ENCODE measurements at places on chromosomes 4 and X.

- peak; percentile 67 for DNase-seq
Observed at GRCh38 chrX:13489454-13489853, 79.9 kb upstream of the EGFL6 start.

- no peak for DNase-seq
Observed at GRCh38 chrX:131729295-131729694, 185.4 kb downstream of the OR13H1 start.

- DNase-seq: peak; percentile 58
Observed at GRCh38 chrX:118603981-118604380, 108.4 kb downstream of the DOCK11 start.

DNA sequence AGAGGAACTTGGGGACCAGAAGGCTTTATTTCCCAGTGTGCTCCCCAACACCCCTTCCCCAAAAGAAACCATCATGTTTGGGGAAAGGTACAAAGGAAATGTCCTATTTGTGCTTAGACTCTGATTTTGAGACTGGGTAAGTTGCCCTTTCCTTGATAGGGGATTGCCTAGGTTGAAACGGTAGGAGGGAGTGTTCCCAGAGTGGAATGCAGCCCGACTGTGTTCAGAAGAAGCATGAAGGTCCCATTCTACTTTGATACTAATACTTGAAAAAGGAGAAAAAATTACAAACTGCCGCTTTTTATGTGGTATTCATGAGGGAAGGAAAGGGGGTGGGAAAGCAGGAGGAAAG is 32.4 kb upstream of the TMEM131L start:
- no peak for DNase-seq

DNA sequence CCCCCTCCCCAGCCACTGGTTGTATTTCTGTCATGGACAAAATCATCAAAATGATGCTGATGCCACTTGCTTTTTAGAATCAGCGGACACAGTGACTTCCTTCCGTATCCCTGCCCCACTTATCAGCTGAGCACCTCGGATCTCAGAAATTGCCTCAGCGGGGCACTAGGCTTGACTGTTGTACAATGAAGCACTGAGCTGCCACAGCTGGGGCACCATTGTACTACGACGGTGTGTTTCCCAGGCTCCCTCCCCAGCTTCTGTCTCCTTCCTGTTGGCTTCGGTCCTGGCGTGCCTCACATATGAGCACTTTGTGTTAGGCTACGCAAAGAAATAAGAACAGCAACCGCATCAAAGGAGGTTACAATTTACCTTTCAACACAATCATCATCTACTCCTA is 82.4 kb downstream of the F11 start:
- DNase-seq: no peak

DNA sequence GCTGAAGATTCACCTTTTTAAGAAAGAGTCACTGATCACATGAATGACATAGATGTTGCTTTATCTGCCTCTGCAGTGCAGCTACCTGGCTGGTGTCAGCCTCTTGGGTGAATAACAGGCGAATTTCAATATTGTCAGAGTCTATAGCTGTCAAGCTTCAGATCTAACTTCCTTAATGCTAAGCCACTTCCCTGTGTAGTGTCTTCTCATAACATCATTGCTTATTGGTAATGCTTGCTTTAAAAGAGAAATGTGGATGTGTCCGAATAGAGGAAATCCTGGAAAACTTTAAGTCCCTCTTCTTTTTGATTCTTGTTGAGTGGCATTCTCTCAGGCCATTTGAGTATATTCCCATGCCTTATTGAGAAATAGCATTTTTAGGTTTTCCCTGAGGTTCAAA is 7.3 kb upstream of the IGFBP7 start:
- DNase-seq: no peak

GRCh38 chr4:167642250-167642649 is 408.0 kb upstream of the SPOCK3 start:
- DNase-seq: no peak

- DNase-seq: no peak
Observed at GRCh38 chrX:38718311-38718710, 82.9 kb upstream of the MID1IP1 start.

- no peak for DNase-seq
Observed at GRCh38 chr4:2733001-2733843, 22.9 kb downstream of the TNIP2 start.

- DNase-seq: no peak
Observed at GRCh38 chrX:130084631-130085237, 25.6 kb downstream of the ELF4 start.

GRCh38 chr4:176790398-176790797 is 2.3 kb downstream of the VEGFC start:
- no peak for DNase-seq

DNA sequence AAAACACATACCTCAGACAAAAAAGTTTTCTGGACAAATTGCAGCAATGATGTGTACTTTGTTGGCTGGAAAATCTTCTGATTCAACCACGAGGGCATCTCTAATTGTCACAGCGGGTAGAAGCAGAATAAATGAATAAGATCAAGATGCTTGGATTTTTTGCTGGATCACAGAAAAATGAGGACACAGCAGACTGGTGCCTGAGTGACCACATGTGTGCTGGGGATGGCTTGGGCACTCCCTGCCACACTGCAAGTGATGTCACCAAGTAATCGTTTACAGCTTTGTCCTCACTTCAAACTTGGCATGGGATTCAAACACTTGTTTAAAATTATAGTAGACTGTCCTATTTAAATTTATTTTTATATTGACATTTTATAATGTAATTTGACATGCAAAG is 557.0 kb downstream of the SPRY1 start:
- no peak for DNase-seq

DNA sequence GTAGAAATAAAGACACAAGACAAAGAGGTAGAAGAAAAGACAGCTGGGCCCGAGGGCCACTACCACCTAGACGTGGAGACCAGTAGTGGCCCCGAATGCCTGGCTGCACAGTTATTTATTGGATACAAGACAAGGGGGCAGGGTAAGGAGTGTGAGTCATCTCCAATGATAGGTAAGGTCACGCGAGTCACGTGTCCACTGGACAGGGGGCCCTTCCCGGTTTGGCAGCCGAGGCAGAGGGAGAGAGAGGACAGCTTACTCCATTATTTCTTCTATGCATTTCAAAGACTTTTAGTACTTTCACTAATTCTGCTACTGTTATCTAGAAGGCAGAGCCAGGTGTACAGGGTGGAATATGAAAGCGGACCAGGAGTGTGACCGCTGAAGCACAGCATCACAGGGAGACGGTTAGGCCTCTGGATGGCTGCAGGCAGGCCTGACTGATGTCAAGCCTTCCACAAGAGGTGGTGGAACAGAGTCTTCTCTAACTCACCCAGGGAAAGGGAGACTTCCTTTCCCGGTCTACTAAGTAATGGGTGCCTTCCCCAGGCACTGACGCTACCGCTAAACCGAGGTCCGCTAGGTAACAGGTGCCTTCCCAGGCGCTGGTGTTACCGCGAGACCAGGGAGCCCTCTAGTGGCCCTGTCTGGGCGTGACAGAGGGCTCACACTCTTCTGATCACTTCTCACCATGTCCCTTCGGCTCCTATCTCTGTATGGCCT is 44.9 kb downstream of the ZBTB49 start:
- peak; percentile 77 for DNase-seq

DNA sequence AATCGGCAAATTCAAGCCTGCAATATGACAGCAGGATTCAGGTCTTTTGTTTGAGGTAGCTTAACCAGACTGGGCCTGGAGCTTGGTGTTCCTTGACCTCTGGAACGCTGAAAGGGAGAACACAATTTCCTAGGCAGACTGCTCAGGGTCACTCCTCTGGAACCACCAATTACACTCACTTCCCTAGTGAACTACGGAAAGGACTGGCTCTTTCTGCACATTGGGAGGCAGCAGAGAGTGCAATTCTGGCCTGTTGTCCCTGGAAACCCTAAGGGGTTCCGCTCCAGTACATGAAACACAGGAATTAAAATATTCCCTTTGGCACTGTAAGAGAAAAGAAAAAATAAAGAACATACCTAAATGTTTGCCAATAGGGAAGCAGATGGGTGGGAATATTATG is 58.6 kb downstream of the GPC3 start:
- no peak for DNase-seq

- DNase-seq: peak; percentile 63
Observed at GRCh38 chr4:98794565-98795205, 134.2 kb downstream of the EIF4E start.

DNA sequence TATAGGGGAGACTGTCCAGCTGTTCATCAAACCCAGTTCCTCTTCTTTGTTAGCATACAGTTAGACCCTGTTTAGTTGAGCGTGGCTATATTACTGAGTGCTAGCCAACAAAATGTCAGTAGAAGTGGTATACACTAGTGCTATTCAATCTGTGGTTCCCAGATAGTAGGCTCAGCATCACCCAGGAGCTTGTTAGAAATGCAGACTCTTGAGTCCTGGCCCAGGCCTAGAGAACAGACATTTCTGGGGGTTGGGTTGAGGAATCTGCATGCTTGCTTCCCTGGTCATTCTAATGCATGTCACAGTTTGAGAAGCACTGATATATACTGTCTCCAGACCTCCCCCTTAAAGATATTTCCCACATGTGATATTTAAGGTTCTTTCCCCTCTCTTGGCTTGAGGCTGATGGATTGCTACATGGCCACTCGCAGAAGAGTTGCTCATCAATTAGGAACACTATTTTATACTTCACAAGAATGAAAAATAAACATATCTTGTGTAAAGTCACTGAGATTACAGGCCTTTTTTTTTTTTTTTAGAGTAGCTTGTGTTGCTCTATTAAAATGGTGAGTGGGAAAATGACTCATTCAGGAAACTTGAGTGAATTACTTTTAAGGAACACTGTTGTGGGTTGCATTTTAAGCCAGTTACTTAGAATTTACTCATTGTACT is 289.0 kb downstream of the STIM2 start:
- DNase-seq: no peak

DNA sequence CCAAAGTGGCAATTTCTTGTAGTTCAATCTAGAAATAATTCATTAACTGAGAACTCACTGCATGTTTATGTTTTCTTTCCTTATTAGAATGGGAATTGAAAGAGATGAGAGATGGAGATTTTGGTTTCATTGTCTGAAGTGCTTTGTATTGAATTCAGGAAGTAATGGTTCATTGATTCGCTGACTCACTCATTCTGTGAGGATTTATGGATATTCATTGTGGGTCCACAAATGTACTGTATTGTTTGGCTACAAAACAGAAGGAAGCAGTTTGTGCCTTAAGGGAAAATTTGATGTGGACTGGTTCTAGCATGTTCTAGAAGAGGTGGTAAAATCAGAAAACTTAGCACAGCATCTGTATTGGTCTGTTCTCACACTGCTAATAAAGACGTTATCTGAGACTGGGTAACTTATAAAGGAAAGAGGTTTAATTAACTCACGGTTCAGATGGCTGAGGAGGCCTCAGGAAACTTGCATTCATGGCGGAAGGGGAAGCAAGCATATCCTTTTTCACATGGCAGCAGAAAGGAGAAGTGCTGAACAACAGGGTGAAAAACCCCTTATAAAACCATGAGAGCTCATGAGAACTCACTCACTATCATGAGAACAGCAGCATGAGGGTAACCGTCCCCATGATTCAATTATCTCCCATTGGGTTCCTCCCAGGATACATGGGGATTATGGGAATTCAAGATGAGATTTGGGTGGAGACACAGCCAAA is 132.3 kb upstream of the VCX3A start:
- DNase-seq: no peak

DNA sequence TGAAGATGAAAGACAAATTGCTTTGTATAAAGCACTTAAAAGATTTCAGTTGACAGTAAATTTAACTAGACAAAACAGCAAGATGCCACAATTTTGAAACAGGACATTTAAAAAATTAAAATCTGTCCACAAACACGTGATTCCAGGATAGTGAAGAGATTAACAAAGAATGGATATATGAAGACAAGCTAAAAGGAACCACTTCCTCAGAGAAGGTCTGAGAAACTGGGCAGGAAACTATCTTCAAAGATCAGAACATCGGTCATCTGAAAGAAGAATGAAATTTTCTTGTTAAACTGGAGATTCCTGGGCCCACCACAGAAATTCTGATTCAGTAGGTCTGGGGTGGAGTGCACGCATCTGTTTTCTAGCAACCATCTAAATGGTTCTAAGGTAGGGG is 1.4 kb downstream of the RWDD4 start:
- DNase-seq: no peak

DNA sequence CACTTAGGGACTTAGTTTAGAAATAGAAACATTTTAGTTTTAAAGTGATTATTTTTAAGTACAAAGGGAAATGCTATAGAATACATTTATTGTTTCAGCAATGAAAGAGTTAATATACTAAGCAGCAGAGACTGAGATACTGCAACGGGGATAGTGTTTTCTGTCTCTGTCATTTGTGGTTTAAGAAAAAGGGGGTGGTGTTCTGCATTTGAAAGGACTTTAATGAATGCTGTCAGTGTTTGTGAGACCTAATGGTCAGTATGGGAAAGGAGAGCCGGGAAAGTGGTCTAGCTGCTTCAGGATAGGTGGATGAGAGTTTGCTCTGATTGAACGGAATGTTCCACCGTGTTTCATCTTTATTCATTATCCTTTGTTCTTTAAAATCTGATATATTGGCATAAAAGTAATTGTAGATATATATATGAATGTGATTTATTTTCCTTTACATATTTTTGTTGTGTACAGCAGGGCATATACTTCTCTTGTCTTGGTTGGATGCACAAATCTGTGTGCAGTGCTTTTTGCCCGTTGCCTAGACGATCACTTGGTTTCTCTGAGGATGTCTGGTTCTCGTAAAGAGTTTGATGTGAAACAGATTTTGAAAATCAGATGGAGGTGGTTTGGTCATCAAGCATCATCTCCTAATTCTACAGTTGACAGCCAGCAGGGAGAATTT is at the start of gene KLHL5:
Gene KLHL5 (plus strand): TSS at position 139 of the 676 bp plus-strand sequence. CDS start 421 bp downstream, at position 560.
- DNase-seq: no peak

- no peak for DNase-seq
Observed at GRCh38 chr4:26785810-26786209, 74.8 kb upstream of the STIM2 start.

DNA sequence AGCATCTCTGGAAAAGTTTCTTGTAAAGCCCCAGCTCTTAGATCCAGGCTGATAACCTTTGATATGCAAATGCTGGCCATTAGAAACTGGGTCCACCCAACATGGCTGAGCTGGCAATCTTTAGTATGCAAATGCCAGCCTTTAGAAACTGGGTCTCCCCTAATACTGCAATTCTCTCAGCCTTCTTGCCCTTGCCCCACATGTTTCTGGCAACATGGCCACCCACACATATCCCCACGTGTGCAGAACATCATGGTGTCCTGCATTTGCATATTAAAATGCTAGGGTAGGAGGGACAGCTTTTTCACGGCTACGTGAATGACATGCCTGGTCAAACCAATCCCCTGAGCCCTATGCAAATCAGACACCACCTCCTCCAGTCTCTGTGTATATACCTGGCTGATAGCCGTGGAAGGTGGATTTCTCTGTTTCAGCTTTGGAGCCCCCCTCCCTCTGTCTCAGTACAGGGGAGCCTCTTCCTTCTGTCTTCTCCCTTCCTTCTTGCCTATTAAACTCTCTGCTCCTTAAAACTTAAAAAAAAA is 344.0 kb upstream of the NWD2 start:
- DNase-seq: no peak

DNA sequence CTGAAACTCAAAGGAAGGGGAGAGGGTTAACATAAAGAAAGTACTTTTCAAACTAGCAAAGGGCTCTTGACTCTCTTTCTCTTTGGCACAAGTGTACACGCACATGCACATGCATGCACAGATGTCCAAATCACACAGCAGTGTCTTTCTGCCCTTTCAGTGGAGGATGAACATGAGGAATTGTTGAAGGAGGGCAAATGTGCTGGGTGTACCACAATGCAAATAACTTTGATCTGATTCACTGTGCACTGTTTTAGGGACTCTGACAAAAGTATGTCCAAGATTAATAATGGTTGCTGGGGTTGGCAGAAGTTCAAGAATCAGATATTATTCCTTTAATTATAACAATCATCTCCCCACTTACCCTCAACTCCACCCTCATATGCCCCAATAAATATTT is 93.8 kb downstream of the GPC4 start:
- no peak for DNase-seq

GRCh38 chrX:8520791-8521190 is 56.2 kb downstream of the VCX3B start:
- no peak for DNase-seq
